Central memory CD4-positive, alpha-beta T cell (primary cell): ENCODE measurements at places on chromosomes 1 and 21.

- DNase-seq, result no peak
Observed at GRCh38 chr1:3324704-3325535, 129.5 kb upstream of the ARHGEF16 start.

DNA sequence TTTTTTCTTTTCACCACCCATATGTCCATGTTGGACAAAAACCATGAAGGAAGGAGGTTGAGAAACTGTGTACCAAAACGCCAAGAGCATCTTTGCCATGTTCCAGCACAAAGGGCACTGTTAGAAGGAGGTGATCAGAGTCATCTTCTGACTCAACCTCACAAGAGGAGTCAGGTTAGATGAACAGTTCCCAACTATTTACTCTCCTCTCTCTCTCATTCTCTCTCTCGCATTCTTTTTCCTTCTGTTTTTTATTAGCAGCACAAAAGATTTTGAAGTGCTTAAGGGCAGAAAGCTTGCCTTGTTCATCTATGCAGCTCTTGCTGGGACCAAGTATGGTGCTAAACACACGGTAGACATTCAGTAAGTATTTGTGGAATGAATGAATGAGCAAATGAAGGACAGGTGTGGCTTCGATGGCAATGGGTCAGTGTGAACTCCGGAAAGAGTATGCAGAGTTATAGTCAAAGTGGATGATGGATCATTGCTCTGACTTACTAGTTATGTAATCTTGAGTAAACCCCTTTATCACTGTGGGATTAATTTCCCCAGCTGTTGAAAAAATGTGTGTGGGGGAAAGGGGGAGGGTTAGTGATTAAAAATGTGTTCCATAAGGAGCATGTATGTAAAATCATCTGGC, 33.9 kb downstream of the DDR2 start:
- DNase-seq, result no peak

DNA sequence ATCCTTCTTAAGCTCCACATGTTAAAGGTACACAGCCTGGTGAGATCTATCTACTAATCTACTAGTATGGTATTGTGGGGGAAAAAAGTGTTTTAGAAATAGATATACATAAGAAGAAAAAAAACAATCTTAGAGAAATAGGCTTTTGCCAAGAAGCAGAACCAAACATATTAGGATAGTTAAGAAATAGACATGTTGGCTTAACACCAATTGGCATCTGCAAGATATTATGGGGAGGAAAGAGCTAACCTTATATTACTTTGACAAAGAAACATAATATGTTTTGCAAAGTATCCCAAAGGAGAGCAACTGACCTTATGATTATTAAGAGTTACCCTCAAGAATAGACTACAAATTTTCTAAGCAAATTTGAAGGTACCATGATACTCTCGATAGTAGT, 202.9 kb downstream of the BRINP3 start:
- DNase-seq, result no peak

GRCh38 chr21:43343095-43343991, 83.6 kb downstream of the SIK1 start:
- DNase-seq, result no peak

DNA sequence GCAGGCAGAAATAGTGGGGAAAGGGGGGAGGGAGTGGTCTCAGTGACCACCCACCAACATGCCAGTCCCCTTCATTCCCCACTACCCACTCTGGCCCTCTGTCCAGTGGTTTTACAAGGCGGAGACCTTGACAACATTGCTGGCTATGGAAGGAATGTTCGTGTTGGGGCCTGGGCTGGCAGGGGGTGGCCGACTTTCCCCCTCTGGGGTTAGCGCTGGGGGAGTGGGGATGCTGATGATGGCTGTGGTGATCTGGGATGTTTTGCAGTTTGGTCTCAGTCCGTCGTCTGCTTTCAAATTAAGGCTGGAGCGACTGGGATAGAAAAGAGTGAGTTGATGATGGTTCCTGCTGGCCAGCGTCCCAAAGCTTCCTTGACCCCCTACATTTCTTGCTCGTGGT, 20.3 kb downstream of the DDX20 start:
- no peak for DNase-seq

DNA sequence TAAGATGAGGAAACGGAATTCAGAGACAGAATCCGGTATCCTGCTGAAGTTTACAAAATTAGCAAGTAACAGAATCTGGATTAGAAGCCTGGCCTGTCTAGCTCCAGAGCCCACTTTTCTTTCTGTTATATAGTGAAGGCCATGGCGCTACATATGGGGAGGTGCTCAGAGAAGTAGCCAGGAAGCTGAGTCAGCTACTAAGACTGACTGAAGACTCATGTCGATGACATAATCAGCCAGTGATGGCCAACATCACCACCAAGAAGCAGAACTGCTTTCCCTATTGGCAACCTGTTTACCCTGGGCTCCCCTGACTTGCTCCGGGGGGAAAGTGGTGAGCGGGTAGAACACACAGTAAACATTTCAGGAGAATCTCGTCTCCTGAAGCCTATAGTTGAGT, 18.8 kb downstream of the LRRC52 start:
- DNase-seq, result no peak

GRCh38 chr1:104830534-104830933, 1080.8 kb downstream of the AMY1C start:
- no peak for DNase-seq

- DNase-seq, result no peak
Observed at GRCh38 chr1:22780696-22781095, 70.1 kb downstream of the EPHB2 start.

GRCh38 chr21:45600248-45600647, 43.3 kb upstream of the PCBP3 start:
- no peak for DNase-seq

DNA sequence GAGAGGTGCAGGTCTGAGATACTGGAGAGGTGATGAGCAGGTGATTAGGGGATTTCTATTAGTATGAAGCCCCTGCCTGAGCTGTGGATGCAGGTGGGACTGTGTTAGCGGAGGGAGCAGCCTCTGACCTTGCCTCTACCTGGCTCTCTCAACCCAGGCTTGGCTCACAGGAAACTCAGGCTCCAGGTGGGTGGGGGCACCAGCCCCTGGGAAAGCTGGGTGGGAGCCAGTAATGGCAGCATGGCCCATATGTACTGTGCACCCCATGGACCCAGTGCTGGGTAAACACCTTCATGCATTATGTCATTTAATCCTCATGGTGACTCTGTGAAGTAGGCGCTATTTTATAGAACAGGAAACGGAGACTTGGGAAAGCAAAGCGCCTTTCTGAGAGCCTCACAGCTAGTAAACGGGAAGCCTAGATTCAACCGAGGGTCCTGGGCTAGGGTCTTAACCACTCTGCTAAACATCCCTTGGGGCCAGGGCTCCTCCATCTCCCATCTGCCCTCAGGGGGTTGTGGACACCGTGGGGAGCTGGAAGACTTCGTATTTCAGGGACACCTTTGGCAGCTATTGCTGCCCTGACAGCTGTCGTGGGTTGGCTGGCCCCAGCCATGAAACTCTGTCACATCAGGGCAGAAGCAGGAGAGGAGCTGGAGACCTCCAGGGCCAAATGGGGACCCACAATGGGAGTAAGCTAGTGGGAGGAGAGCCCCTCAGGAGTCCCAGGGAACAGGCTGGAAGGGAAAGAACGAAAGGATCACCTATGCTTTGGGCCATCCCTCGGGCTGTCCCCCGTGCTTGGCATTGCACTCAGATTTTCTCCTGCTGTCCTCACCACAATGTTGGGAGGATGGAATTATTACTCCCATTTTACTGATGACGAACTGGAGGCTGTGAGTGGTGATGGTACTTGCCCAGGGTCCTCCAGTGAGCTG, 59.6 kb upstream of the CSF3R start:
- no peak for DNase-seq

GRCh38 chr1:211741116-211741515, 65.7 kb upstream of the NEK2 start:
- DNase-seq, result no peak

GRCh38 chr1:42177541-42177981, 13.0 kb upstream of the GUCA2A start:
- DNase-seq, result no peak

- DNase-seq, result no peak
Observed at GRCh38 chr1:109883248-109883955, 27.2 kb upstream of the CSF1 start.

DNA sequence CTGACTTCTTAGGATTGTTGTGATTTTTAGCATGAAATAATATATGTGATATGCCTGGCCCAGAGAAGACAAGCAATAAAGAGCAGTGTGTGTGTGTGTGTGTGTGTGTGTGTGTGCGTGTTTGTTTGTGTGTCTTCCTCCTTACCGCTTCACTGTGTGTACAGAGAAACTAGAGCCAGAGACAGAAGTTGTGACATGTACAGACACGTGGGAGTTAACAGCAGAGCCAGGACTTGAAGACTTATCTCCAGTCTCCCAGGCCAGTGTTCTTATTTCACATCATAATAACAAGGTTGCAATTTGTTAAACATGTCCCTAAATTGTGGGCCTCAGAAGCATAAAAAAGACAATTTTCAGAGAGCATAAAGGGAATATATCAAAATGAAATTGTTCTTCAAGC, 192.0 kb upstream of the JUN start:
- no peak for DNase-seq

GRCh38 chr1:246801241-246802020, 77.2 kb downstream of the SCCPDH start:
- DNase-seq, result no peak

GRCh38 chr21:35593000-35593502, 467.3 kb downstream of the SETD4 start:
- DNase-seq, result no peak

GRCh38 chr1:46501528-46501927, 11.9 kb downstream of the DMBX1 start:
- no peak for DNase-seq

GRCh38 chr1:155272466-155273342, 600 bp downstream of the CLK2 start:
- no peak for DNase-seq

GRCh38 chr1:244347942-244348341, 103.8 kb downstream of the ADSS2 start:
- no peak for DNase-seq

GRCh38 chr1:230381049-230381467, 45.1 kb downstream of the PGBD5 start:
- DNase-seq, result no peak

DNA sequence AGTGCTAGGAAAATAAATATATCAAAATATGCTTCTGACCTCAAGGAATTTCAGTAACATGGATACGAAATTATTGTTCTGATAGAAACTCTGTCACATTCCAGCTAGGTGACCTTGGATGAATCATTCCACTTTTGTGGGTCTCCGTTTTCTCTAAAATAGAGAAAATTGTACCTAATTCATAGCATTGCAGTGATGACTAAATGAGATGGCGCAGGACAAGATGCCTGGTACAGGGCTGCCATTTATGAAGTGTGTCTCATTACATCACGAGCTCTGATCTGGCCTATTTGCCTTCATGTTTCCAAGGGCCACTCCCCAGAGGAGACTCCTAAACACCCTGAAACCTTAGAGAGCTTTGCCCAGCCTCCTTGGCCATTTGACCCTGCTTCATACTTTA, 480.0 kb upstream of the USP24 start:
- no peak for DNase-seq

DNA sequence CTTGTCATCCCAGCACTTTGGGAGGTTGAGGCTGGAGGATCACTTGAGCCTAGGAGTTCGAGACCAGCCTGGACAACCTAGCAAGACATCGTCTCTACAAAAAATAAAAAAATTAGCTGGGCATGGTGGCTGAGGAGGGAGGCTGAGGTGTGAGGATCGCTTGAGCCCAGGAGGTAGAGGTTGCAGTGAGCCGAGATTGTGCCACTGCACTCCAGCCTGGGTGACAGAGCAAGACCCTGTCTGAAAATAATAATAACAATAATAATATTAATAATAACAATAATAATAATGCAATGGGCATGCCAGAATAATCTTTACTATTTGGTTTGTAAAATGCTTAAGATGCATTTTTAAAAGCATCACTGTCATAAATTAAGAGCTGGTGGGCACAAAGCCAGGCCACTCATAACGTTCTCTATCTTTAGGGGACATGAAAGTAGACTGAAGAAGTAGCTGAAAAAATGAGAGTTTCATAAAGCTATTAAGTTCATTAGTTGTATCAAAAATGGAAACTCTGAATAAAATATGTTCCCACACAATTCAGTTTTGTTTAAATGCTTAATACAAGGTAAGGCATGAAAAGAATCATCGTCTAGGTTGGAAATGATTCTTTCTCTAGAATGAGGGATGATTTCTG, 51.6 kb upstream of the ITPKB start:
- DNase-seq, result no peak

GRCh38 chr1:40732756-40733301, 41.3 kb downstream of the NFYC start:
- no peak for DNase-seq

DNA sequence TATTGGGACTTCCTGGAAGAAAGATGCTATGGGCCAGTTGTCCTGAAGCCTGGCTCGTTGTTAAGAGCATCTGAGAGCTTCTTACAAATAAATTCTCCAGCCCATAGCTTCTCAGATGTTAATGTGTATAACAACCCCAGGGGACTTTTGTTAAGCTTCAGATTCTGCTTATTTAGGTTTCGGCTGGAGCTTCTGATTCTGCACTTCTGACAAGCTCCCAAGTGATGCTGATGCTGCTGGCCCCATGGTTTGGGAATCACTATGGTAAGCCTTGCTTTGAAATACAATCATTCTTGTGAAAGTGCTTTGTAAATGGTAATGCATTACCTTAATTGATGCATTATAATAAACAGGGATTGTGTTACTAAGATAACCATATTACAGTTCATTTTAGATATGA, 281.8 kb upstream of the PLD5 start:
- no peak for DNase-seq

GRCh38 chr1:63936801-63937200, 163.0 kb downstream of the ROR1 start:
- no peak for DNase-seq

DNA sequence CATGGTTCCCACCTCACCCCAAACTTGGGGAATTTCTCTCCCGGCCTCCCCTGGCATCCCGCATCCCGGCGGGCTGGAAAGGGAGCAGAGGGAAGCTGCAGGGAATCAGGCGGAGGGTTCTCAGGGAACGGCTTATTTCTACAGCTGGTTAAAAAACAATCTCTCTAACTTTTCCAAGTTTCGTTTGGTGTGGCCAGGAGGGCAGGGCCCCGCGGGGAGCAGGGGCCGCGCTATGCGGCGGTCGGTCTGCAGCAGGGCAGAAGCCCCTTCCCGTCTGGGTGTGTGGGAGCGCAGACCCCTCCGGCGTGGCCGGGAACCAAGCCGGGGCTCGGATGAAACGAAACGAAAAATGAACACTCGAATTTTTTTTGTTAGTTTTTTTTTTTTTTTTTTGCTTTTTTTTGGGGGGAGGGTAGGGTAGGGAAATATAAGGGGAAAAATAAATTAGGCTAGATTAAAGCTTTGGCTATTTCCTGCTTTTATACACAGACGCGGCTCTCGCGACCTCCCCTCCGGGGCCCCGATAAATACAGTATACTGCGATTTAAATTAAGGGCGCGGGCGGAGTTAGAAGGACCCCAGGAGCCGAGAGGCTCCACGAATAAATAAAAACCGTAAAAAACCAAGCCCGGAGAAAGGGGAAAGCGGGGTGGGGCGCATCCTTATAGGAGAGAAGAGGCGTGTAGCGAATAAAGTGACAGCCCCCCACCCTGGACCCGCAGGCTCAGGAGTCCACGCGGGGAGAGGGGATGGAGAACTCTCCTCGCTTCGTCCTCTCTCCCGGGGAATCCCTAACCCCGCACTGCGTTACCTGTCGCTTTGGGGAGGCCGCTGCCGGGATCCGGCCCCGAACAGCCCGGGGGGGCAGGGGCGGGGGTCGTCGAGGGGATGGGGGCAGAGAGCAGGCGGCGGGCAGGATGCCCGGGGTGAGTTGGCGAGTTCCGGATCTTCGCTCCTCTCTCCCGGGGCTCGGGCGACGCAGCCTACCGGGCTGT, 2.1 kb downstream of the POU3F1 start:
- DNase-seq, result no peak

GRCh38 chr1:88317396-88317795, 366.7 kb upstream of the PKN2 start:
- no peak for DNase-seq
